Neural crest cell (in vitro differentiated cells): ENCODE measurements at places on chromosomes 2 and 18. TPM values are rescaled to one million over a fixed set of nuclear protein-coding genes. Genes with fewer than 3 reads are reported as not detected.

GRCh38 chr2:170354855-170355780 is 177.2 kb downstream of the MYO3B start:
- DNase-seq, result no peak

GRCh38 chr2:18273205-18273604 is 287.2 kb downstream of the RDH14 start:
- DNase-seq, result no peak

The TLX2 gene
- not detected in 2 replicates for total RNA-seq

GRCh38 chr2:46849721-46850556 is 65.7 kb downstream of the MCFD2 start:
- no peak for DNase-seq

DNA sequence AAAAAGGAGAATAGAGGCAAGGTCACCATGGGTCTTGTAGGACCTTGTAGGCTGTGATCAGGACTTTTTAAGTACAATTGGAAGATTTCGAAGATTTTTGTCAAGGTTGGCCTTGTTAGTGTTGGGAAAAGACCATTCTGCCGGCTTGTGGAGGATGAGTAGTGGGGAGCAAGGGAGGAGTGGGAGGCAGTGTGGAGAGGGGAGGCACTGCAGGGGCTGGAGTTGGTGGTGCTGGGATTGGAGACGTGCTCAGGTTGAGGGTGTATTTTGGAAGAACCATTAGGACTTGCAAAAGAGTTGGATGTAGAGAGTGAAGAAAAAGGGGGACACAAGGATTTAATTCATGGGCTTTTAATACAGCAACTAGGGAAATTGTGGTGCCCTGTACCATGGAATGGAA is 397.1 kb downstream of the TSN start:
- no peak for DNase-seq

DNA sequence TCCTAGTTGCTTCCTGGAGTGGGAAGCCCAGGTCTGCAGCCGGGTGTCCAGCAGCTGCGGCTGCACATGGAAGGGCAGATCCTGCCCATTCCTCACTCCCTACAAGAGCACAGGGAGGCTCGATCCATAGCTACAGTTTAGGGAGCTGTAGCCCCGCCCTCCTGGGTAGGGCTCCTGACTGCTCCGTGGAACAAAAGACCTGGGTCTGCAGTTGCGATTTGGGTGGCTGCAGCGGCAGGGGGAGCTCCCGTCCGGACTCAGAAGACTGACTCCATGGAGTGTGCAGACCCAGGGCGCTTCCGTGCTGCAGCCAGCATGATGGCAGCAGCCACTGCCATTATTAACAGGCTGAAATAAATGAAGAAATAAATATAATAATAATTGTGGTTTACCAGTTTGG is 157.3 kb downstream of the CTNNA2 start:
- peak; percentile 41 for DNase-seq

The CRYBA2 gene
- not detected in 2 replicates for total RNA-seq

DNA sequence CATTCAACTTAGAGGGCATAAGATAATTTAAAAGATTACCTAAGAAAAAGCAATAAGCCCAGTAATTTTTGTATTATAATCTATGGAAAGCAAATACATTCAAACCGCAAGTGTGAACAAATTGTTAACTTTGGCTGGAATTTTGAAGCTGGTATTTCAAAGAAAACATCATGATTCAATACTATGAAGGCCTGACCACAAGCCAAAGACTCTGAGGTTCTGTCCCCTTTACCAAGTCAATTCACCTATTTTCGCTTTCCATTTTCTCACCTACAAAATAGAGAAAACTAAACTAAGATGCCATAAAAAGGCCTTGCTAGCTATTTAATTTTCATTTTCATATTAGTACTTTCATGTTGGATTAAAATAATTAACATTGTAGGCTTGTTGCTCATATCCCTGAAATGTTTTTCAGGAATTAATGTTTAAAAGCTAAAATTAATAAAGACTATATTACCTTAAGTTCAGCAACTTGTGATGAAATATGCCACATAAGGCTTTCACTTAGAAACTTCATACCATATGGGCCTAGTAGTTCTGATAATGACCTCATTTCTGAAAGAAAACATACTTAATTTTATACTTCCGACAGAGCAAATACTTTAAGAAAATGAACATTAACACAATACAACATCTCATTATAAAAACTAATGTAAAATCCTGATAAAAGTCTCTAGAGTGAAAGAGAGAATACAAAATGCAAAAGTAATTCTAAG is 85.7 kb upstream of the FRZB start:
- DNase-seq, result no peak

- DNase-seq, result no peak
These were observed 60.6 kb downstream of the CCDC93 start for GRCh38 chr2:117953231-117953630.

GRCh38 chr2:121160366-121160765 is 124.6 kb downstream of the TFCP2L1 start:
- no peak for DNase-seq

DNA sequence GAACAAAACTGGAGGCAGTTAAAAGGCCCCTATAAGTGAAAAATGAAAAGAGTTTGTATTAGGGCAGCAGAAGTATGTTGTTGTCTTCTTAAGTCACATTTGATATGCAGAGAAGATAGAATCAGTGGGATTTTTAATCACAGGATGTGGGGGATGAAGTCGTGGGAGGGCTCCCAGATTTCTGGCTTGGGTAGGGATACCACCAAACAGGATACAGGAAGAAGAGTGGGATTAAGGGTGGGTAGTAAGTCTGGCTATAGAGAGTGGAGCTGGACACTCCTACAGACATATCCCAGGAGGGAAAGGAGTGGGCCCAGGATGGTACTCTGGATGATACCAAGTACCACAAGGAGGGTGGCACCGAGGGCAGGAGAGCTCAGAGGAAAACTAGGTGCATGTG is 99.3 kb downstream of the GAREM1 start:
- DNase-seq, result no peak

The GRB14 gene
- 0.82 and 0.93 TPM in 2 replicates for total RNA-seq

DNA sequence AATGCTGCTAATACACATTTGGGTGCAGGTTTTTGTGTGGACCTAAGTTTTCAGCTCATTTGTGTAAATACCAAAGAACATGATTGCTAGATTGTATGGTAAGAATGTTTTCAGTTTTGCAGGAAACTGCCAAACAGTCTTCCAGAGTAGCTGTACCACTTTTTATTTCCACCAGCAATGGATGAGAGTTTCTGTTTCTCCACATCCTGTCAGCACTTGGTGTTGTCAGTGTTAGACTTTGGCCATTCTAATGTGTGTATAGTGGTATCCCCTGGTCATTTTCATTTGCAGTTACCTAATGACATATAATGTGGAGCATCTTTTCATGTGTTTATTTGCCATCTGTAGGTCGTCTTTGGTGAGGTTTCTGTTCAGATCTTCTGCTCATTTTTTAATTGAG is 336.4 kb downstream of the GBX2 start:
- no peak for DNase-seq

GRCh38 chr2:56185582-56186046 is 1.8 kb downstream of the CCDC85A start:
- peak; percentile 12 for DNase-seq

- DNase-seq, result no peak
These were observed 38.2 kb downstream of the DNAJC10 start for GRCh38 chr2:182754231-182754630.

DNA sequence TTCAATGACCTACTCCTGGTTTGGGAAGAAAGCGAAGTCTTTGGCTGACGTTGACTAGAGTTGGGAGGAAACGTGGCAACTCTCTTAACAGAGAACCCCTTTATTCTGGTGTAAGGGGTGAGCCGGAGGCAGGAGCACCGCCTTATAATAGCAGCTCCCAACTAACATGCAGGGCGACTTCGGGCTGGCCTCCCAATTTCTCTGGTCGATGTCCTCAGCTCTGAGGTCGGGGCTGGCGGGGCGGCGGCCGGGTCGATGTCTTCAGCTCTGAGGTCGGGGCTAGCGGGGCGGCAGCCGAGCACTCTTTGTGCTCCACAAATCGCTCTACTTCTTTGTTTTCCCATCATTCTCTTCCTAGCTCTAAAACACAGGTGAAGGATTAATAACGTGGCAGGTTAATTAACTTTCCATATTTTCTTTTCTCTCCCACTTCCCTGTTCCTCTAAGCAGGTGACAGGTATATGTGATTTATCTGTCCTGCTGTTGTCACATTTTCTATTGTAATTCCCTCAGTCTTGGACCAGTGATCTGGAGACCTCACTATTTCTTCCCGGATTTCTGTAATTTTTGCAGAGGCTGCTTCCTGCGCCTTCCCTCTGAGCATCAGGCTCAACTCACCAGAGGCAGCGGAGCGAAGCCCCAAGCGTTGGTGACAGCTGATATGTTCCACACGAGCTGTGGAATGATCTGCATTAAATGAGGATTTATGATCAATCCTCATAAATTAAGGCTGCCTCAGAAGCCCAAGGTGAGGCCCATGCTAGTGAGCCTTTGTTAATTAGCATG is 64.3 kb downstream of the ACKR3 start:
- no peak for DNase-seq

GRCh38 chr2:224122542-224122941 is 83.5 kb upstream of the SERPINE2 start:
- DNase-seq, result no peak

GRCh38 chr2:202643012-202643858 is 8.5 kb downstream of the FAM117B start:
- DNase-seq, result no peak

The AFF3 gene
- 20.9 and 25.7 TPM in 2 replicates for total RNA-seq

- no peak for DNase-seq
These were observed 45.4 kb downstream of the GORASP2 start for GRCh38 chr2:170974304-170974993.

The REG3A gene
- not detected in 2 replicates for total RNA-seq

The DPP4 gene
- 0.82 and 1.6 TPM in 2 replicates for total RNA-seq

GRCh38 chr18:34085140-34085739 is 139.5 kb downstream of the NOL4 start:
- DNase-seq, result no peak

GRCh38 chr2:80525152-80525551 is 220.6 kb upstream of the LRRTM1 start:
- DNase-seq, result no peak

GRCh38 chr2:5725794-5726463 is 33.7 kb downstream of the SOX11 start:
- DNase-seq, result peak; percentile 52

- no peak for DNase-seq
These were observed 158.9 kb downstream of the RHBDD1 start for GRCh38 chr2:226994775-226995174.

DNA sequence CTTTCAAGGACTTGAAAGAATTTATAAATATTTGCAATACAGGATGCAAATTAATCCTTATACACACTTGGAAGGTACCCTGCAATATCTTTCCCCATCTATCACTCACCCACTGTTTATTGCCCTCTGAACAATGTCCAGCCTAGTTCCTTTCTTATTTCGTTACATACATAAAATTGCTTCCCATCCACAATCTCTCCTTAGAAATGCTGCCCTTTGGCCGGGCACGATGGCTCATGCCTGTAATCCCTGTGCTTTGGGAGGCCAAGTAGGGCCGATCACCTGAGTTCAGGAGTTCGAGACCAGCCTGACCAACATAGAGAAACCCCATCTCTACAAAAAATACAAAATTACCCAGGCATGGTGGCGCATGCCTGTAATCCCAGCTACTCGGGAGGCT is 41.2 kb upstream of the ATP8B1 start:
- DNase-seq, result no peak

The CMPK2 gene
- 2.2 and 3.3 TPM in 2 replicates for total RNA-seq

- no peak for DNase-seq
These were observed 3.4 kb upstream of the DUSP2 start for GRCh38 chr2:96148410-96149217.

The HNRNPLL gene
- 79.9 and 80.8 TPM in 2 replicates for total RNA-seq

DNA sequence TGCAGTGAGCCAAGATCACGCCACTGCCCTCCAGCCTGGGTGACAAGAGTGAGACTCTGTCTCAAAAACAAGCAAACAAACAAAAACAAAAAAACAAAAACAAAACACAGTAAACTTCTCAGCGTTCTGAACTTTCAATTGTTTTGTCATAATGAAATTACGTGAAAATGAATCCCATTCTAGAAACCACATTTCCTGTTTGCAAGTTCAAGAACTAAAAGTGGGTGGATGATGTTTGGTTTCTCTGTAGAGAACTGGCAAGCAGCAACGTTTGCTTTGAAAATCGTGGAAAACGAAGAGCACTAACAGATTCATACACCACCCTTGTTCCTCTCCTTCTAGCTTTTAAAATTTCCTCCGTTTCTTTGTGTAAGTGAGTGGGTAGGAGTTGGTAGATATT is 226.1 kb upstream of the LYPD1 start:
- no peak for DNase-seq
